ENCODE measurements at places on chromosomes 2 and 18. TPM values are rescaled to one million over a fixed set of nuclear protein-coding genes. Genes with fewer than 3 reads are reported as not detected.
A peak's percentile ranks its signal among the peaks of the same experiment; 100 is the strongest.

Gene CHRND
- total RNA-seq, result not detected

Gene SCYGR1
- total RNA-seq, result not detected

Gene GALNT13
- total RNA-seq, result 0.23 TPM

Gene MAP3K19
- total RNA-seq, result not detected

Gene PPP3R1
- total RNA-seq, result 47.7 TPM

Gene SLC4A1AP
- 17.4 TPM for total RNA-seq

Gene CCDC121
- total RNA-seq, result 4.7 TPM

DNA sequence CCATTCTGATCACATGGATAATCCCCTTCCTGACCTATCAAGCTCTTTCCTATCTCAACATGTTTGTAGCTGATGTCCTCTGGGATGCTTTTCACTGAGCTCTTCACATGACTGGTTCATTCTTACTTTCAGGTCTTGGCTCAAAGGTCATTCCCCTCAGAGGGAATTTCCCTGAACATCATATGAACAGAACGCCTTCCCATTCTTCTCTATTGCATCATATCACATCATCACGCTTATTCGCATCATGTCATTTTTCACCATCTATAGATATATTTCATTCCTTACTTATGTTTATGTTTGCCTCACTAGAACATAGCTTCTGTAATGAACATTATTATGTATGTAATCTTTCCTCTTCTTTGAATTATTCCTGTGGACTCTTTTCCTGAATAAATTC is 178.9 kb upstream of the APCDD1 start:
- DNase-seq, result no peak

GRCh38 chr2:240631548-240632305 is 6.4 kb downstream of the GPR35 start:
- DNase-seq, result no peak

DNA sequence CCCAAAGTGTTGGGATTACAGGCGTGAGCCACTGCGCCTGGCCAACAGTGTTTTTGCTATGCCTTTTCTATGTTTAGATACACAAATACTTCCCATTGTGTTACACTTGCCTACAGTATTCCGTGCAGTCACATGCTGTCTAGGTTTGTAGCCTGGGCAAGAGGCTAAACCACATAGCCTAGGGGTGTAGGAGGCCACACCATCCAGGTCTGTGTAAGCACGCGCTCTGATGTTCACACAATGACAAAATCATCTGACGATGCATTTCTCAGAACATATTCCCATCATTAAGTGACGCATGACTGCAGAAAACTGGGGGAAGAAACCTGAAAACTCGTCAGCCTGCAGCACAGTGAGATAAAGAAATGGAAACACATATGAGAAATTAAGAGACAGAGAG is 46.1 kb upstream of the TWIST2 start:
- DNase-seq, result no peak

DNA sequence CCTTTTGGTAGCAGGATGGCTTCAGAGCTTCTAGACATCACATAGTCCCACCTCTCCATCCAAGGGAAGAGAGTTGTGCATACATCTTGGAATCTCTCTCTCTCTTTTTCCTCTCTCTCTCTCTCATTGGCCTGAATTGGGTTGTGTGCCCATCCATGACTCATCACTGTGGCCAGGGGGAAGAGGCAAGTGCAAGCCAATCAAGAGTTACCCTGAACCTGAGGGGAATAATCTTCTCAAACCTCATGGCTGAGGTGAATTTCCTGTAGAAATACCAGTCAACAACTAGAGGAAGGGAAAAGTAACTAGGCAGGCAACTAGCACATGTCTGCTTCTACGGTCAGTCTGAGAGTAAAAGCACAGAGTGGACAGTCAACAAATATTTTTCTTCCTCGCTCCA is 7.3 kb upstream of the CHN1 start:
- DNase-seq, result no peak

DNA sequence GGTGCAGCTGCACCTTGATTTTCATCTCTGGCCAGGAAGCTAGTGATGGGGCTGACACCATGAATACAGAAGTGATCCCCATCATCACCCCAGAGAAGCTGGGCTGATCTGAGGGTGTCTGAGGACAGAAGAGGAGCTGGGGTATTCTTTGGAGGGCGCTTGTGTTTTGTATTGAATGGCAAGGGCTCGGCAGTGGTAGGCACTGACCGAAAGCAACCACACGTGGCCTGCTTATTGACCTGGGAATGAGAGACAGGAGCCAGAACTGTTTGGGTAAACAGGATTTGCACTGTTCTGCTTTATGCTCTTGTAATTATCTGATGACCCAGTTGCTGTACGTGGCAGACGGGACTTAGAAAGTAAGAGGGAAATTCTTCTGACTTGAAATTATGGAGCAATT is 62.6 kb upstream of the RPL31 start:
- DNase-seq, result no peak

GRCh38 chr2:160061944-160062291 is 497 bp downstream of the PLA2R1 start:
- no peak for DNase-seq

GRCh38 chr2:1736997-1737480 is 7.3 kb downstream of the PXDN start:
- DNase-seq, result no peak

DNA sequence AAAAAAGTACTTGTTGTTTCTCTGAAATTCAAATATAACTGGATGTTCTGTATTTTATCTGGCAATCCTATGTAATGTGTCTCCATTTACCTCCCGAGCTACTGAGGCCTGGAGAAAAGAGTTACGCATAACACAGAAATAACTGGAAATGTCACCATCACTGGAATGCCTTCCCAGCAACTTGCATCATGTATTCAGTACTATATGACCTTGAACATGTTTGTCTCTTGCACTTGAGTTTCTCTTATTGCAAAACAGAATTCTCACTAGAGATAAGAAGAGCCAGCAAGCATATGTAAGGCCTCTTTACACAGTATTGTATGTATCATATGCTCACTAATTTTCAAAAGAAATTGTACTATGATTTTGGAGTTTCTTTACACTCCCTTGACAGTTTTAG is 99.6 kb upstream of the CTAGE1 start:
- DNase-seq, result no peak

DNA sequence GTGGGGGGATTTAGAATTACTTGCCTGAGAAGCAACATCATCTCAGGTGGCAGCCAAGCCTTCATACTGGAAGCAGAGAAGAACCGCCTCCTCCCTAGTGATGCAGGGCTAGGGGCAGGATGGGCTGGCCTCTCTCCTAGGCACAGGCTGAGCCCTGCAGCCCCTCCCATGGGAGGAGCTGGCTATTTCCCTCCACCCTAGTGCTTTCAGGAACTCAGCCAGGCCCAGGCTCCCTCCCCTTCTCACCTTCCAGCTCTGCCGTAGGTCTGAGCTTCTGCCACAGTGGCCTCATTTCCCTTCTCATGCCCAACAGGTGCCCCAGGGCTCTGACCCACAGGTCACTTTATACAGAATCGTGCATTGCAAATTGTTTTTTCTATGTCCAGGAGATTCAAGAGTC is 31.0 kb downstream of the CENPA start:
- no peak for DNase-seq

GRCh38 chr2:234512884-234513669 is 16.2 kb upstream of the ARL4C start:
- no peak for DNase-seq

DNA sequence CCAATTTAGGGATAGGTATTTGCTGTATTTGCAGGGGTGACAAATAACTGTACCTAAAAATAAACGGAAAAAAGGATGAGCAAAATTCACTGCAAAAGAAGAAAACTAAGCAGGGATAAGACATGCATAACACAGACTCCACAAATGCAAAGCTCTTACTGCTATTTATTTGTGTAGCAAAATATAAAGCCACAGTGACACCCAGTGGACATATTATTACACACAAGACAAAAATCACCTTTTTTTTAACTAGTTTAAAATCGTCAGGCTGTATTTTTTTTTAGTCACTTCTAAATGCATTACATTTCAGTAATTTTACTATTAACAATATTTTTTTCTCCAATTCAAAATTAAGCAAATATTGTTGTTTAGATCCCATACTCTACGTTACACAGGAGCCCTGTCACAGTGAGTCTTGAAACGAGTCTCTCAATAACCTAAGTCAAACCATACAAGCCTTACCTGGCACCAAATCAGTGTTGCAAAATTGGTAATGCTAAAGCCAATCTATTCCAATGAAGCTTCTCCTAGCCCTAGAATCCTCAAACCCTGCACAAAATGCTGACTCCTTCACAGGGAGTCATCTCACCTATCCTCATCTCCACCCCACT is 23.7 kb downstream of the METTL4 start:
- no peak for DNase-seq

DNA sequence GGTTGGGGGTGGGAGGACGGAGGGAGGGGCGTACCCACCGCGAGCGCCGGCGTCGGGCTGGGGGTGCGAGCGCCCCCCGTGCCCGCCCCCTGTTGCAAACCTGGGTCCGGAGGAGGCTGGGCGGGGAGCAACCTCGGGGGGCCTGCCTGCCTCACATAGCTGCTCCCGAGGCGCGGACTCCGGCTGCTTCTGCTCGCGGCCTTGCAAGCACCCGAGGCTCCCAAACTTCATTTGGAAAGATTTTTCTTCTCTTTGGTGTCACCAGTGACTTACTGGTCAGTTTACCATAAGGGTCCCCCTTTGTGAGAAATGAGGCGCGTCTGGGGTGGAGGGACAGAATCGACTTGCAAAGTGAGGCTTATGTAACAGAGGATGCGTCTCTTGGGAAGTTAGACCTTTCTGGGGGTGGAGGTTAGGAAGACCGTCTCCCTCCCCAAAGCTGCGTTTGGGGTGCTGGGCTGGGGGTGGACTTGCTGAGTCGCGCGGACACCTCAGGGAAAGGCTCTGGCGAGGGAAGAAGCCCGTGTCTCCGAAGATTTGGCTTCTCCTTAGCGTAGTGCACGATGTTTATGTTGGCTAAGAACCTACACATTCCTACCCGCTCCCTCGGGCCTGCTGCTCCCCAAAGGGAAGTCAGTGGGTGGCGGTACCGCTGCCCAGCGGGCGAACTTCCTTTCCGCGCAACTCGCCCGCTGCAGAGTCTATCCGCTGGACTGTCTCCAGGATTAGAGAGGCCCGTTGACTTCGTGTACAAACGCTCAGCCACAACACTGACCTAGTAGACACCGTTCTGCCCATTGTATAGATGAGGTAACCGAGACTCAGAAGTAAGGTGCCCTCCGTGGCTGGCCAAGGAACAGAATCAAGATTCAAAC is 559 bp downstream of the TMEM37 start:
- DNase-seq, result peak; percentile 50

DNA sequence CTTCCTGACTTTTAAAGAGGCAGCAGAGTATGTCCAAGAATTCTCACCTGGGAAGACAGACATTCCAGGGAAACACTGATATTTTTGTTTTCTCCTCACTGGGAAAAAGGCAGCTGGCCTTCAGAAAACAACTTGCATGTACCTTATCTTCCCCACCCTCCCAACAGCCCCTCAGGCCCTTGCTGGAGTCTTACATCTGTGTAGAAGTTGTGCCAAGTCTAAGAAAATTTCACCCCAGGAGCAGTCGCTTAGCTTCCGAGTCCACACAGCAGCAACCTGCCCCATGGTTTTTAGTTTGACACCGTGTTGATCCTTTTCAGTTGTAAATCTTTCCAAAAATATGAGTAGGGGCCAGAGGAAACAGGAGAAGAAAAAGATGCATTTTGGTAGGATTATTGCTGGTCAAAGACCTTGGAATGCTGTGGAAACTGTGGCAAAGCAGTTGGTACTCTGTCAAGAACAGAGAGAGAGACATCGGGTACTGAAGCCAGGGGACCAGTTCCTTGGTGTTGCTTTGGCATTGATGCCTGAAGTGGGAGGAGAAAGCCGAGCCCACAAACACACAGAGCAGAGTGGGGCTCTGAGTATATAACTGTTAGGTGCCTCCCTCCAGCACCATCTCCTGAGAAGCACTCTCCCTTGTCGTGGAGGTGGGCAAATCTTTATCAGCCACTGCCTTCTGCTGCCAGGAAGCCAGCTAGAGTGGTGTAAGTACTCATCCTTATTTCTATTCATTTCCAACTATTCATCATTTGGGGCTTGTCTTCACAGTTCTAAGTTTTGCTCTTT is at the start of gene SLC14A1:
Gene SLC14A1 (plus strand): TSS at position 615 of the 789 bp plus-strand sequence. CDS start 6,140 bp downstream, outside the sequence.
- DNase-seq, result no peak

DNA sequence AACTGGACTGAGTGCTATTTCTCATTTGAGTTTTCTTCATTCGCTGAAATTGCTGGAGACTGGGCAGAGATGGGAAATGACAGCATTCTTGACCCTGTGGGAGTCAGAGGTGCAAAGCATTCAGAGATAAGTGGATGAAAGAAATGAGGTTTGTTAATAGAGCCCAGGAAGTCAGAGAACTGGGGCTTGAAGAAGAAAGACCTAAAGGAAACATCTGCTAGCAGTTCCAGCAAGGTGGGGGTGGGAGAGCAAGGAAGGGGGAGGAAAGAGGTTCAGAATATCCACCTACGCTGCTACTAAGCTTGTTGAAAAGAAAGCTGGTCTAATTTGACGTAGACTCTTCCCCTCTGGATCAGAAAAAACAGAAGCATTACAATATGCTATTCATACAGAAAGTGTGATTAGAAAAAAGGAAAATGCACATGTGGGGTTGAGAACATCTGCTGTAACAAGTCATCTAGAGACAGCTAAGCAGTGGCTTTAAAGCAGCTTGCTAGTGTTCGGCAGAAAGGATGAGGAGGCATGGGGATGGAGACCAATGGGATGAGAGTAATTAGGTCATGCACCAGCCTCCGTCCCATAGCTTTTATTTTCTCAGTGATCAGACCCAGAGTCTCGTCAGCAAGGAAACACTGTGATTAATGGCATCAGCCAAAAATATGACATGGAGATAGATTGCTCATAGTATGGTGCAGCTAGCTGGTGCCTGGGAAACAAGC is 29.7 kb downstream of the NAB1 start:
- DNase-seq, result no peak

GRCh38 chr18:31204166-31204565 is 41.5 kb upstream of the DSC1 start:
- DNase-seq, result no peak

DNA sequence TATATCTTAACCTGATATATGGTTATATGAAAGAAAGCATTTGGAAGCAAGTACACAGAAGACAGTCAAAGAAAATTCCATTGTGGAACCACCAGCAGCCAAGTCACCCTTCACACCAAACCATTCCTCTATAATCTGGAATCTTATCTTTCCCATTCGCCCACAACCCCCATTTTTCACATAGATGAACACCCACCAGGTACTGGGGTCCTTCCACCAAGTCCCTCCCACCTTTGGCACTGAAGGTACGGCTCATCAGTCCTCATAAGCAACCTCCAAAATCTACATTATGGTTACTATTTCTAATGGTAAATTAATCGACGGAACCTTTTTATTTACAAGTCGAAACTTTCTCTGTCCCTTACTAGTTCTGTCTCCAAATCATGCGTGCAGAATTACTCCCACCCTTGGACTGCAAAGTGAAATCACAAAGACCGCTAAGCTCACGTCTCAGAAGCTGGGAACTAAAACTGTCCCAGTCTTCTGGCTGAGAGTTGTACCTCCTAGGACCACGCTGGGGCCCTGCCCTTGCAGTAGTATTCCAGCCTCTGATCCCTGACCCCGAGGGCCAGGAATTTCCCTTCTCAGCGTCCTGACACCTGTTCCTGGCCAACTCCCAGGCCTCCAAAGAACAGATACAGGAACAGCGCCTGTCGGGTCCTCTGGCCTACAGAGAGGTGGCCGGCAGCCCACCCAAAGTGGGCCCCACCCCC is 702 bp downstream of the OLA1 start:
- DNase-seq, result no peak

GRCh38 chr2:63051795-63052333 is 1.2 kb downstream of the OTX1 start:
- no peak for DNase-seq

All from mucosa of gallbladder (tissue), 1 donor.